Activated naive CD8-positive, alpha-beta T cell treated with anti-CD3 and anti-CD28 coated beads for 36 hours (primary cell): ENCODE measurements at places on chromosomes 1 and 21. TPM values are rescaled to one million over a fixed set of nuclear protein-coding genes. Genes with fewer than 3 reads are reported as not detected.

Gene HAO2
- total RNA-seq: not detected

GRCh38 chr1:160210561-160210960 is 5.4 kb downstream of the PEA15 start:
- no peaks in the 10 kb centered on the region for H3K27me3 ChIP-seq
- DNase-seq: no peak
- H3K27ac ChIP-seq: peak overlapping the region; percentile 36

Gene RYR2
- total RNA-seq: not detected

DNA sequence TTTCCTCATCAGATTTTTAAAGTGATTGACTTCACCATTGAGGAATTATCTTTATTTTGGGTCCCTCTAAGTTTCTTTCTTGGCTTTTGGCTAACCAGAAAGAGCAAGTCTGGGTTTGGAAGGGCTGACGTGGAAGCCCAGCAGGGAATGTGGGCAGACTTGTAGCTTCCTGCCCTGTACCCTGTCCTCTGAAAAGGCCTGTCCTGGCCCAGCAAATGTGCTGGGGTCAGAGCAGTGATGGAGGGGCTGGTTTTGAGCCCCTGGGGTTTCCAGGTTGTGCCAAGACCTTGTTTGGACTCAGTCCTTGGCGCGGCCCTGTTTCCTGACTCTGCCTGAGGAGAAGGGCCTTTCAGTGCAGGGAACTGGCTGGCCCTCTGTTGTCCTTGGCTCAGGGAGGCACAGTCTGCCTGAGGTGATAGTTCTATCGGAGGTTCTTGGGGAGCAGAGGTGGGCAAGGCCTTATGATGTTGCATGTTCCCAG is 72.1 kb downstream of the UCK2 start:
- peaks cover 2% of the 10 kb centered on the region for H3K4me1 ChIP-seq
- no peak overlapping the region for H3K4me3 ChIP-seq
- DNase-seq: no peak
- no peaks in the 10 kb centered on the region for H3K27me3 ChIP-seq
- no peak overlapping the region for H3K27ac ChIP-seq

Gene CA14
- total RNA-seq: not detected

- no peak overlapping the region for H3K27ac ChIP-seq
- no peaks in the 10 kb centered on the region for H3K36me3 ChIP-seq
- DNase-seq: no peak
- peaks cover 7% of the 10 kb centered on the region for H3K4me1 ChIP-seq
- no peak overlapping the region for H3K4me3 ChIP-seq
Measured at GRCh38 chr1:199859491-199859933, 168.0 kb upstream of the NR5A2 start.

Gene LCE1F
- not detected for total RNA-seq

DNA sequence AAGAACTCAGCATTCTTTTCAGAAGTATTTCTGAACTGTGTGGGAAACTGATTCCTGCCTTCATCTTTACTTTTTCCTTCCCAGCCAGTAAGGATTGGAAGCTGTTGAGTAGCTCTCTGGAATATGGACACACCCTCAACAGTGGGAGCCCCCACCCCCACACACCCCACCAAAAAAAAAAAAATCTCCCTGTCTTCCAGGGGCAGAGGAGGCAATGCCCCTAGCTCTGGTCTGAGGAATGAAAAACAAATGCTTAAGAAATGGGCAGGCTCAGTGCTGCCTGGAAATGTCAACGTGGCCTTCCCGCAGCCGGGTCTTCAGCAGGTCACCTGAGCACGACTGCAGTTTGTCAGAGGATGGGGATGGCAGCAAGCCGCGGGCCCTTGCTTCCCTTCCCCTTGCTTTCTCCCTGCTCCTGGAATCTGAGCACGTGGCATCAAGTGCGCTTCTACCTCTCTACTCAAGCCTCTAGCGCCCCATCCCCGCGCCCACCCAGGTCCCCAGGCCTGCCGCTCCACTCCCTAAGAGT is 479 bp downstream of the RGS16 start:
- no peak overlapping the region for H3K27ac ChIP-seq
- peak; percentile 24 for DNase-seq
- H3K4me1 ChIP-seq: peaks cover 34% of the 10 kb centered on the region
- H3K27me3 ChIP-seq: peaks cover 14% of the 10 kb centered on the region
- peaks cover 14% of the 10 kb centered on the region for H3K36me3 ChIP-seq
- no peak overlapping the region for H3K4me3 ChIP-seq

DNA sequence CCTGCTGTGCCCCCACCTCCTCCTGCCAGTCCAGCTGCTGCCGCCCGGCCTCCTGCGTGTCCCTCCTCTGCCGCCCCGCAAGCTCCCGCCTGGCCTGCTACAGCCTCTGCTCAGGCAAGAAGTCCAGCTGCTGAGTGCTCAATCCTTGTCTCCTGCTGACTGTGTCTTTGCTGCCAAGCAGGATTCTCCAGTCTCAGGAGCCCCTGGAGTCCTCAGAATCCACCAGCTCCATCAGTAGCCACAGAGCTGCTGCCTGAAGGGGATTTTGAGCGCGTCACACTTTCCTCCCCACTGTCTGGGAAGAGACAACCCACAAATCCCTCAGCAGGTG is 973 bp downstream of the KRTAP10-11 start:
- H3K27ac ChIP-seq: no peak overlapping the region
- no peak for DNase-seq
- no peaks in the 10 kb centered on the region for H3K27me3 ChIP-seq

Gene ETNK2
- 1.5 TPM for total RNA-seq

Gene COL9A2
- total RNA-seq: 3.0 TPM

Gene LRRC7
- not detected for total RNA-seq

Gene RCOR3
- total RNA-seq: 33.7 TPM

- no peak overlapping the region for H3K4me3 ChIP-seq
- H3K27ac ChIP-seq: no peak overlapping the region
- H3K4me1 ChIP-seq: no peaks in the 10 kb centered on the region
- no peaks in the 10 kb centered on the region for H3K36me3 ChIP-seq
- DNase-seq: no peak
- H3K27me3 ChIP-seq: peaks cover 10% of the 10 kb centered on the region
Measured at GRCh38 chr1:55839221-55839620, 624.1 kb upstream of the USP24 start.

GRCh38 chr1:53616511-53616910 is 122.5 kb downstream of the GLIS1 start:
- peaks cover 2% of the 10 kb centered on the region for H3K36me3 ChIP-seq
- no peak for DNase-seq
- H3K27me3 ChIP-seq: no peaks in the 10 kb centered on the region
- no peak overlapping the region for H3K4me3 ChIP-seq
